ENCODE measurements at places on chromosomes 7 and 10.

DNA sequence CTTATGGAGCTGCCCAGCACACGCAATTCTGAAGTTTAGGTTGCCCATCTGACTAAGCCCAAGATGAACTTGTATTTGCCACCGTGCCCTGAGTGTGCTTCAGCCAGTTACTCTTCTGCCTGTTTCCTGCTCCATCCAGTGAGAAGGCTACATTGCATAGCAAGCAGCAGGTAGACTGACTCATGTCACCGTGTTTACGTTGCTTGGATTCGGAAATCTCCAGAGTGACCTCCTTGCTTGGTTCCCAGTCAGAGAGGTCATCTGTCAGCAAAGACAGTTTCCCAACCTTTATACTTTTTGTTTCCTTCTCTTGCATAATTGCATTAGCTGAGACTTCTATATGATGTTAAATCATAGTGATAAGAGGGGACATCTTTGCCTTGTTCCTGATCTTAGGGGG lies 30.9 kb downstream of the NACAD start:
- no peak for DNase-seq

DNA sequence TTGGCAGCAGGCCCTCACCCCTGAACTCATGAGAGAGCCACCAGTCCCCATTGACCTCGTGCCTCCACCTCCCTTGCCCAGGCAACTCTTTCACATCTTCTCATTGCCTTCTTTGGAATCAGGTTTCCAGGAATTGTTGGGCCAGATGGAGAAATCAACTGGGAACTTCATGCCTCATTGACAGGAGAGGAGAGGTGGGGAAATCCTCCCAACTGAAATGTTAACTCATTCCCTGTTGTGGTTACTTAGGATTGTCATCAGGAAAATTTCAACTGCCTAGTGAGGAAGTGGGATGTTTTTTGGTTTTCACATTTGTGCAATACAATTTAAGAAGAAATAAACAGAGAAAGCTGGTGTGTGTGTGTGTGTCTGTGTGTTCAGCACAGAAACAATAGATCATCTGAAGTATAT lies 106.6 kb upstream of the INHBA start:
- DNase-seq = no peak

- no peak for DNase-seq
Measured at GRCh38 chr10:62529396-62529795, 155.2 kb downstream of the ZNF365 start.

GRCh38 chr7:158127241-158127640 lies 460.4 kb downstream of the PTPRN2 start:
- DNase-seq = no peak

- no peak for DNase-seq
Measured at GRCh38 chr7:106381252-106381651, 96.5 kb upstream of the NAMPT start.

DNA sequence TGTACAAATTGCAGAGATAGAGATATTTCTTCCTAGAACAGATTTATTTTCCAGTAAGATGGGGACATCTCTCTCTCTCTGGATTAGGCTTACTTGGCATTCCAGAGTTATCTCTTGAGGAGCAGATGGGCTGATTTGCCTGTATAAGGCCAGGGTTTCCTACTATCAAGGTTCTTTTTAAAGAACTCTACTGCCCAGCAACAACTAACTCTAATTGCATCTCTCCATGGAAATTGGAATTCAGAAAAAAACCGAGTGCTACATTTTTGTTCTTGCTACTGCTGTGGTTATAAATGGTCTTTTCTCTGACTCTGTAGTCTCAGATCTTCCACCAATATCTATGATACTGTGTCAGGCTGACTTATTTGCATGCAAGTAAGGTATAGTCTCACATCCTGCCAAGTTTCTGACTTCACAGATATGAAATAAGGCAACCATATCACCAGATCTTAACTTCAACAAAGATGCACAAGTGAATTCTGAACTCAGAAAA lies 161.1 kb downstream of the CRPPA start:
- DNase-seq = no peak

GRCh38 chr7:27200761-27201579 lies 1.1 kb upstream of the HOXA13 start:
- DNase-seq = no peak

- no peak for DNase-seq
Measured at GRCh38 chr7:155007947-155008346, 5.0 kb upstream of the PAXIP1 start.
